T1000 (cell line): ENCODE measurements at places on chromosomes 12 and 14.

DNA sequence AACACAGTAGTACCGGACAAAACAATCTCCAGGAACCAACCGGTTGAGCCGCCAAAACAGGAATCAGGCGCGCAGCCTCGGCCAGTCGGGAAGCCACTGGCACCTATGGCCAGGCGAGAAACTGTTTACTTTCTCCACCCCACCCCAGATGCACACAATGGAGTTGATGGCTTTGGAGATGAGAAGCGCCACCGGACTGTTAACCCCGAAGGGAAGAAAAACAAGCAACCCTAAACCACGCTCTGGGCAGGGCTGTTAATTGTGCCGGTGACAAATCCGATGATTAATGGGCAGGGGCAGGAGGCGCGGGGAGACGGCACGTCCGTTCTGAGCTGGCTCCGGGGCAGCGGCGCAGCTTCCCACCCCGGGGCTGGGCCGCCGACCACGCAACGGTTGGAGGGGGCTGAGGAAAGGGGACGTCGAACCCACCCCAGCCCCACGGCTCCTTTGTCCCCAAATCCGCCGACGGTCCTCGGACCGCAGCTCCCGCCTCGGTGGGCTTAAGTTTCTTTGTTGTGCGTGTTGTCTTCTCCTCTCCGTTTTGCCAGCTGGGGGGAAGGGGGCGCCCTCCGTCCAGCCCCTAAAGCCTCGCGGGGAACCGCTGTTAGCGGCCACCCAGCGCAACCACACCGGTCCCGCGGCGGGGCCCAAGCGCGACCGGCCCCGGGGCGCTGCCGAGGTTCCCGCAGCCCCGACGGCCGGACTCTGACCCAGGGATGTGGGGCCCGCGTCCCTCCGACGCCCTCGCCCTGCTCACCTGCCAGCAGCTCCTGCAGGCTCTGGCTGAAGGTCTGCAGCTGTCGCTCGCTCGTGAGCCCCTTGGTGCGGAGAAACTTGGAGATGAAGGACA, 790 bp downstream of the BTG1 start:
- peak; percentile 90 for DNase-seq

DNA sequence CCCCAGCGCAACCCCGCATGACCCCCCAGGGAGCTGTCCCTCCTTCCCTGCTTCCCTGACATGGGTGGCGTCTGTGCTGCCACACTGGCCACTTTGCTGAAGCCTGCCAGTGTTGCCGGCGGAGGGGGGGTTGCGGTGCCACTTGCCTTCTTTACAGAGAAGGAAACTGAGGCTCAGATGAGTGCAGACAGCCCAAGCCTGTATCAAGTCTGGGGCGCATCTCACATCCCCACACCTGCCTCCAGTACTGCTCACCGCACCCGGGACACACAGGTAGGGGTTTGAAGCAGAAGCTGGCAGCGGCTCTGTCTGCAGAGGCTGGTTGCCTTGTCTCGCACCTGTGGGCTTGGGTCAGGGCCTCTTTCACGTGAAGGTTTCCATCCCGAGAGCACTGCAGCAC, 104.7 kb upstream of the RTL1 start:
- DNase-seq: no peak

GRCh38 chr12:83092129-83092528, 405.4 kb downstream of the TMTC2 start:
- DNase-seq: no peak

- DNase-seq: no peak
These were observed 167.2 kb upstream of the GSC start for GRCh38 chr14:94936901-94937685.

GRCh38 chr12:64621257-64621942, 11.1 kb downstream of the RASSF3 start:
- DNase-seq: no peak
